ENCODE measurements at places on chromosomes 3 and 15. TPM values are rescaled to one million over a fixed set of nuclear protein-coding genes. Genes with fewer than 3 reads are reported as not detected.

DNA sequence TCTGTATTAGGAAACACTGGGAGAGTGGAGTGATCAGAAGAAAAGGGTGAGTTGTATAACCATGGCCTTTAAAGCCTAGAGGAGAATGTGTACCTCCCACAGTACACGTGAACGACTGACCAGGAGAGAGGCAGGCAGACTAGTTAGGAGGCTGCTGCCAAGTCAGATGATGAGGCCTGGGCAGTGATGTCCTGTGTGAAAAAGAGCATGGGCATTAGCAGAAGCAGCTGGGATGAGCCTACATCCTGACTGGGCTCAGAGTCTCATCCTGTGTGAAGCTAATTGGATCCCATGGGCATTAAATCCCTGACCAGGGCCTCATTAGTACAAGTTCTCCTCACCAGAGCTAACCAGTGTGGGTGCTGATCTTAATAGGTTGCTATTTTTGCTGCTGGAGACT is 89.1 kb upstream of the SLC2A2 start:
- no peak for DNase-seq

GRCh38 chr3:156670652-156671051 is 3.7 kb upstream of the TIPARP start:
- DNase-seq, result no peak

DNA sequence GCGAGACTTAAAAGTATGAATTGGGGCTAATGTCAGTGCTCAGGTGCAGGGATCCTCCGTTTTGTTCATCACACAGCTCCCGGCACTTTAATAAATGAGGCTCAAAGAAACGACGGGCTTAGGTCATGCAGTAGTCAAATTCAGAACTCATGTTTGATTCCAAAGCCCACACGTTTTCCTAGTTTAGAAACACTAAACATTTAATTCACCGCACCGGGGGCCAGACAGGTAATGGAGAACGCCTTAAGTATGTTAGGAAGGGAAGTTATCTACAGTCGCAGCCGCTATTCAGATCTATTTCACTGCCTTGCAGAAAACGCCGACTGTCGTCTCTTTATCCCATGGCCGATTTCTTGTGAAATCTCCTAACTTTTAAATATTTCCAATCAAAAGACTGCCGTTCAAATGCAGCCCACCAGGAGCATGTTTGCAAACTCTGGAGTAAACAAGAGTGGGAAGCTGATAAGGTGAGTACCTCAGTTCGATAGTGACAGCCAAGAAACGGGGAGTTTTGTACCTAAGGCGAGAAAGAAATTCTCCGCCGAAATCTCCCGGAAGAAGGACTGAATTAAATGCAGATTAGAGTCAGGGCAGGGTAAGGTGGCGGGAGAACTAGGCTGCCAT is 569 bp downstream of the HIGD2B start:
- DNase-seq, result no peak

DNA sequence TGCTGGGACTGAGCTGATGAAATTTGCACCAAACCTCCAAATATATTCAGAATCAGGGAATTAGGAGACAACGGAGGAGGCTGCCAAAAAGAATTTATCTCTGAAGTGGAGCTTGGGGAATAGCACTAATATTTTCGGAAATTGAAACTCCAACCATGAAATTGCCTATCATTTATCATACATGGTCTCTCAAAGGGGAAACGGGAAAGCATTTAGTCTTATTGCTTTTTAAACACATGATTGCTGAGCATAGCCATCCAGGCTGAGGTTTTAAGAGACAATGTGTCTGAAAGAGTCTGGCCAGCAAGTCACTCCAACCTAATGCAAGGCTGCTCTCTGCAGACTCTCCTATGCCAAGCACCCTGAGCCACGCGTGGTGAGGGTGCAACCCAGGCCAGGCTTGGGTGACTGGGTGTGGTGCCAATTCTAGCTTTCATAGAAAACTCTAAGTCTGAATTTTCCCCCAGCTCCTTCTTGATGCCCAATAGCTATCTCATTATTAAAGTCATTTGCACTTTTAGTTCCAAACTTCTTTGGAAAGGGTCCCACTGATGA is 200.2 kb downstream of the RPLP1 start:
- DNase-seq, result no peak

GRCh38 chr3:99789011-99789721 is 28.5 kb upstream of the CMSS1 start:
- no peak for DNase-seq

GRCh38 chr3:58101499-58102389 is 93.5 kb downstream of the FLNB start:
- no peak for DNase-seq

DNA sequence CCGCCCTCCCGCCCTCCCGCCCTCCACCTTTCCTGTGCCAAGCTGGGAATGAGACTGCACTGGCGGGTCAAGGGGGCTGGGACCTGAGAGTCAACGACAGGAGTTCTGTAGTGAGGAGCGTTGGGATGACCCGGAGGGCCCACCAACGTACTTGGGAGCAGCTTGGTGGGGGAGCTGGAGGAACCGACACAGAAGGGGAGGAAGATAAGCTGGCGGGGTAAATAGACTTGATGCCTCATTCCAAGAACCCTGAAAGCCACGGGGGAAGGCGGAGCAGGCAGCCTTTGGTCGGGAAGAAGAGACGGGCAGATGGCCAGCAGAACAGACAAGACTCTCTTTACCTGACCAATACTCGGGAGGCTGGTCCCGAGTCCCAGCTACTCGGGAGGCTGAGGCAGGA is 277 bp downstream of the FMN1 start:
- no peak for DNase-seq

DNA sequence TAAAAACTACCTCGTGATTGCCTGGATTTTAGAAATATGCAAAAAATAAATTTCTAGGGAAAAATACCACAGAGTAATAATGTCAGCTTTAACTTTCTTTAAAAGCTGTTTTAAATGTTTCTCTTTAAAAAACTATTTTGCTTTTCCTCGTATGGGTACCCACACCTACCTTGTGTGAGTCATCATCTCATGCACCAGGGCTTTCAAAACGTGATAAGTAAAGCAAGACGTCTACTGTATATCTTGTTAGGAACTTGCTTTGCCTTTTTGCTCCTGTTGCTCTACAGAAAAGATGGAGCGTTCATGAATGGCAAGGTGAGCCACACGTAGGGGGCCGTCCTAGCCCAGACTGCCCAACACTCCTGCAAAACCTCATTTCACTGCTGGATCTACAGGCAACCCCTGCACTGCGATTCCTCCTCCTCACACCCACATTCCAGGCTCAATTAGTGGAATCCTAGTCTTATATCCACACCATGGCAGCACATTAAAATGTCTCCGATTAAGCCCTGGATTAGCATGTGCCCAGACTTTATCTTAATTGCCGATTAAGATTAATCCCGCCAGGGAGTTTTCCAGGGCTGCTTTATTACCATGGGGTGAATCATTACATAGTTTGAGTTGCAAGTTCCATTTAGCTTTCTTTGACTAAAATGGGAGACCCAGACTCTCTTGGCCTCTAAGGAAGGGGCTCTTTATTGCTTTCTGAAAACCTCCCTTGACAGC is 293.6 kb upstream of the ICE2 start:
- DNase-seq, result no peak

DNA sequence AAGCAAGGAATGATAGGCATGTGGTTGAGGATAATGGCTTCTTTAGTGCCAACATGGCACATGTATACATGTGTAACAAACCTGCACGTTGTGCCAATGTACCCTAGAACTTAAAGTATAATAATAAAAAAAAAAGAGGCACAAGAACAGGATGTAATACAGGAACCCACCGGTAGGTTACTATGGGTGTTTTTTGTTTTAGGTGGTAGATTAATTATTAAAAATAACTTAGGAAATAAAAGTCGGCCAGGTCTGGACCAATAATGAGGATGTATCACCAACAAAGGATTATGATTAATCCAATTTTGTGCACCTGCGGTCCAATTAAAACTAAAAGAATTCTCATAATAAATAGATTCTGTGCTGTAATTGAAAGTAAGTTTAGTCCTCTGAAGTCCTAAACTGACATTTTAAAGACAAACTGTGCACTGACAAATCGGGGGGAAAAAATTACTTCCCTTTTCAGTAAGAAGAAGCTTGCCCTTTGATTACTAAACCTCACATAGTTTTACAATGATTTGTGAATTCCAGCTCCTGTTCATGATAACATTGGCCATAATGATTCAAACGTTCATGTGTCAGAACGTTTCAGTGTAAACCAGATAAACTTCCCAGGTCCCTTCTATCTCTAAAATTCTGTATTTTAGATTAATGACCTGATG is 62.2 kb downstream of the CASR start:
- DNase-seq, result no peak

DNA sequence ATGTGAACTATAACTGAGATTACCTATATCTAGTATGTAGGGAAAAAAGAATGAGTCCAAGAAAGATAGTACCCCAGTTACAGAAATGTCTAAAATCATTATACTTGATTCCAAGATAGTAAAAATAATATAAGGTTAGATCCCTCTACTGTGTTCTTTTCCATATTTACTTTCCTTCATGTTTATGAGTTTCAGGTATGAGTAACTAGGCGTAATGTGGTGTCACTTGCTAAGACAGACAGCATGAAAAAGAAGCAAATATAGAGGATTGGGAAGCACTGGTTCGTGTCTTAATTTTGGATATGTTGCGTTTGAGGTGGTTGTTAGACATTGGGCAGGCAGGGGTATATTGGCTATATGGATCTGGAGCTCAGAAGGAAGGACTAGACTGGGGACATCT is 168.1 kb upstream of the PFN2 start:
- DNase-seq, result no peak

GRCh38 chr3:99681512-99681911 is 43.1 kb downstream of the COL8A1 start:
- no peak for DNase-seq

DNA sequence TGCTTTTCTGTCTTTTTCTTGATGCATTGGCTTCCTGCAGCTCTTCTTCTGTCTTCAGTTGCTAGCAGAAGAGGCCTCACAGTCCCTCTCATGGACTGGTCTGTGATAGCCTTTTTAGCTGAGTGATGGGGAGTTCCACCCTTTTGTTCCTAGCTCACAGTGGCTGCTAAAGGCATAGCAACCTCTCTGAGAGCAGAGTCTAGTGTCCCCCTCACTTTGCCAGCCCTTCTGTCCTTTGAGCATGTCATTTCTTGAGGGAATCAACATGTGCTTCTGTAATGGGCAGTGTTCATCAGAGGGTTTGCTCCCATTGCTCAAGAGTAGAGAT is 44.4 kb downstream of the GAP43 start:
- DNase-seq, result no peak

GRCh38 chr15:99961011-99961441 is 227.8 kb upstream of the LYSMD4 start:
- DNase-seq, result no peak

DNA sequence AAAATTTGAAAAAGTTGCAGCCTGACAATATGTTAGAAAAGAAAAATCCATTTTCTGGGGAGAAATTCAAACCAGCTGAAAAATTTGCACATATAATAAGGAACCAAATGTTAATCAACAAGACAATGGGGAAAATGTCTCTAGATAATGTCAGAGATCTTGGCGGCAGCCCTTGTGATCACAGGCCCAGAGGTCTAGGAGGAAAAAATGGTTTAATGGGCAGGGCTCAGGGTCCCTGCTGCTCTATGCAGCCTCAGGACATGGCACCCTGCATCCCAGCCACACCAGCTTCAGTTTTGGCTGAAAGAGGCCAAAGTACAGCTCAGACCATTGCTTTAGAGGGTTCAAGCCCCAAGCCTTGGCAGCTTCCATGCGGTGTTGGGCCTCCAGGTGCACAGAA is 701.9 kb downstream of the IGSF11 start:
- DNase-seq, result no peak

DNA sequence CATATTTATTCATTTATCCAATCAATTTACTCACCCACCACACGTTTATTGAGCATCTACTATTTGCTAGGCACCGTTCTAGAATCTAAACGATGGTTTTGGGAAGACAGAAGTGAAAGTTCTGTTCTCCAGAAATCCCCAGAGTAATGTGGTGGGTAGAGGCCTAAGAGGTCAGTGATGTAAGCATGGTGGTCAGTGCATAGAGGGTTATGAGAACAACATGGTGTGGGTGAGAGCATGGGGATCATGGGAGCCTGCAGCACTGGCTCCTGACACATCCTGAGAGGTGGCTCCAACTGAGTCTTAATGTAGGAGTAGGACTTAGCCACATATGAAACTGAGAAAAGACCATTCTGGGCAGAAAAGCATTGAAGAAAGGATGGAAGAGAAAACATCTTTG is 85.3 kb upstream of the TNFAIP8L3 start:
- no peak for DNase-seq

DNA sequence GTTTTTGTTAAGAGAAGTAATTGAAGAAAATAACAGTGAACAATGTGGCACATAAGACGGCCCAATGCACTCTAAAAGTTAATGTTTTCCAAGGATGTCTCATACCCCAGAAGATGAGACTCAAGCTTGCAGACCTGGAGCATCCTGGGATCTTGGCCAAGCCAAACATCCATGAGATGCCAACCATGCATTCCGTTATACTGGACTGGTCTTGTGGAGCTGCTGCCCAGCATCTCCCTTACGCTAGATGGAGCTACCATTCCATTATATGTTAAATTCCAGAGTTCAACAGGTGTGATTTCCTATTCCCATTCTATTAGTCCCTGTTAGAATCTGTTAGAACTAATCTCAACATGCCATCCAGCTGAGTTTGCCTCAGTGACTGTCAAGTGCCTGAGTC is 181.8 kb downstream of the PDCD6IP start:
- DNase-seq, result no peak

GRCh38 chr3:104101736-104102135 is 1265.0 kb upstream of the ALCAM start:
- no peak for DNase-seq

TNFAIP8L3 gene
- total RNA-seq, result 57.0 TPM

CCDC9B gene
- total RNA-seq, result 29.2 TPM

DUOXA2 gene
- not detected for total RNA-seq

CYP8B1 gene
- 0.10 TPM for total RNA-seq

ADGRG7 gene
- total RNA-seq, result not detected

GNAT1 gene
- total RNA-seq, result not detected

LMAN1L gene
- total RNA-seq, result not detected

THAP10 gene
- total RNA-seq, result 1.7 TPM
